Stimulated activated CD4-positive, alpha-beta T cell treated with anti-CD3 and anti-CD28 coated beads, Interleukin-1b, Interleukin-23, amount 100 ng/mL, for 4 hours (primary cell): ENCODE measurements at places on chromosomes 12 and 14.
A peak's percentile ranks its signal among the peaks of the same experiment; 100 is the strongest.

- DNase-seq = no peak
Observed at GRCh38 chr14:103558071-103558882, 4.2 kb downstream of the BAG5 start.

GRCh38 chr12:46832130-46832704, 6.4 kb upstream of the SLC38A4 start:
- no peak for DNase-seq

- no peak for DNase-seq
Observed at GRCh38 chr12:112190231-112191025, 65.1 kb downstream of the TRAFD1 start.

DNA sequence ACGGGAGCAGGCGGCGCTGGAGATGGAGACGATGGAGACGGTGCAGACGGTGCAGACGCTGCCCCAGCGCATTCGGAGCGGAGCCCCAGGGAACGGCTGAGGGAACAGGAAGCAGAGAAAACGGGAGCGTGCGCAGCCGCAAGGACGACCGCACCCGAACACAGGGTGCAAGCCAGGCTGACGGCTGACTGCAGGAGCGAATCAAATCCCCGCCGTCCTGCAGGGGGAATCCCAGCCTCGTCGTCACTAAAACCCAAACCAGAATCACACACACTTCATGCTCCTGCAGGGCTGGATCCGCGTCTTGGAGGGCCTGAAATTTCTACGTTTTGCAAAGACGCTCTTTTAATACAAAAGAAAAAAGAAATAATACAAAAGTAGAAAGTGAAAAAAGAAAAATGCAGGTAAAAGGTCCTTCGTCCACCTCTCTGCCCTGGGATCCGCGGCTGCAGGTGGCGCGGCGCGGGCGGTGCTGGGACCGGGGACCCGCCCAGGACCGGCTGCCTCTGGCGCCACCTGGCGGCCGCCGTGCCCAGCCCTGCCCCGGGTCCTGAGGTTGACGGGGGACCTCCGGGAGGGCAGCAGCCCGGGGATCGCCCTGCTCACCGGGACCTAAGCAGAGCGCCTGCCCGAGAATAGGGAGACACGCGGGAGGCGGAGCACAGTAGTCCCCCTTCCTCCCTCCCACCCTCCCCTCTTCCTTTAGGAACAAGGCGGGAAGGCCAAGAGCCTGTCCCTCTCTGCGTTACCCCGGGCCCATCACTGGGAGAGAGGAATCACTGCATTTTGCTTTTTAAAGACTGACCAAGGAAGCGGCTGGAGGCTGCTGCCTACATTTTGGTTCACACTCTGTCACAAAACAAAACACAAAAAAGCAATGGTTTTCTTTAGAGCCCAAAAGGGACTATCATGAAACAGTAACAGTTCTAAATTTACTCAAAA, 20.1 kb downstream of the STX2 start:
- peak; percentile 83 for DNase-seq

- DNase-seq = no peak
Observed at GRCh38 chr12:11880381-11880780, 190.4 kb upstream of the BCL2L14 start.

GRCh38 chr12:112303004-112303403, 79.2 kb downstream of the HECTD4 start:
- DNase-seq = peak; percentile 16

DNA sequence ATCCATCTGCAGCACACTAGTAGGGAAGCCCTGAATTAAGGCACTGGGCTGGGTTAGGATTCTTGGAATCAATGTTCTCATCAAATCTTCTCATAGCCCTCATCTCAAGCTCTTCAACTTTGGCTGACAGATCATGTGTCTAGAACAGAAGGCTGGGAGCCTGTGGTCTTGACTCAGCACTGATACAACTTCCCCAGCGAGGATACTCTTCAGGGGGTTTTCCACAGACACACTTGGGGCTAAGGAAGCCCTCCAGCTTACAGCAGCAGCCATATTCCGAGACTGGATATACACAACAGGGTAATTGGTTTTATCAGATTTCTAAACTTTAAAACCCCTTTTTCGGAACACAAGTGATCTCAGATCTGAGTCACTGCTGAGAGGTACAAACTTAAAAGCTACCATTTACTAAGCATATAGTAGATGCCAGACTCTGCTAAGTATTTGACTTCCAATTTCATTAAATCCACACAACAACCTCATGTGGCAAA, 3.5 kb downstream of the FMNL3 start:
- peak; percentile 31 for DNase-seq

- DNase-seq = no peak
Observed at GRCh38 chr12:79775355-79776027, 84.7 kb upstream of the PAWR start.

DNA sequence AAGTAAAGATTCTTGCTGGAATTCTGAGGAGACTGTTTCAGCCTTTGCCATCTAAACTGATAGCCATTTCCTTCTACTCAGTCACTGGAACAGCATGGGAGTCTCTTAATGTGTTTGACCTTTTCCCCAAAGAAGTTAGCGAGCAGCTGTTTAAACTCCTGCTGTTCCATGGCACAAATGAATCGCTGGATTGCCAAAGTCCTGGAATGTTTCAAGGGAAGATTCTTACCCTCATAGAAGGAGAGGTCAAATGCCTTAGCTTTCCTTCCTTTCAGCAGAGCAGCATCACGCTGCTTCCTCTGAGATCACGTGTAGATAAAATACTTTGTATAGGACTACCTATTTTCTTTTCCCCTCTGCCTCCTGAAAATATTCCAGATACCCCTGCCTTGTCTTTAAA, 10.5 kb upstream of the NR2C1 start:
- DNase-seq = no peak

DNA sequence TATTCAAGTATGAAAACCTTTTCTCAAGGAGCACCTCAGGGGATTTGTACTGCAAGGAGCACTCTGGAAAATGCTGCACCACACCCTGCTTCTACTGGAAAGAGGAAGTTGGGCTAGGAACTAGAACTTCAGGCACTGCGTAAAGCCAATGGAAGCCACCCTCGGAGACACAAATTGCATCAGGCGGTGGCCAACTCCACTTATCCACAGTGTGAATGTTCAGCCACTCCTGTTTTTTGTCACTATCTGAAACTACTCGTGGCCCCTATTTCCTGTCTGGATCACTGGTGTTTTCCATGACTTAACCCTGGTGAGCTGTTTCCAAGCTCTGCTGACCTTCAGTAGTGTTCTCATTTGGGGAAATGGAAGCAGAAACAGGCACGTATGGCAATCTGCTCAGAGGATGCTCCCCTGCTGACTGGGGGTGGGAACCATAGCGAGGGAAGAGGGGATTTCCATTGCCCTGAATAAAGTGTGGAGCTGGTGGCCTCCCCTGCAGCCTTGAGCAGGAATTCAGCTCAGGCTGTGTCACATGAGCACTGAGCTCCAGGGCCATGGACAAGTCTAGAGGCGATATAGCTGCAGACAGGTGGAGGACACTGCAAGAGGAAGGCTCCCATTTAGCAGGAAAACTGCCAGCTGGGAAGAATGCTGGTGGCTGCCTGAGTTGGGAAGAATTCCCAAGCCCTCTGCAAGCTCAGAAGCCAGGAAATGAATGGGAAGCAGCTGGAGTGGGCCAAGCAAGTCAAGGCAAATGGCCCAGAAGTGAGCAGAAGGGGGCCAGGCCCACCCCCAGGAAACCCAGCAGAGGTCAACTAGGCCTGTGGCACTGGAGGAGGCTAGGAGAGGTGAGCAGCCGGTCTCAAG, 50.5 kb upstream of the RAP1B start:
- no peak for DNase-seq

- DNase-seq = no peak
Observed at GRCh38 chr12:101923045-101923718, 45.8 kb downstream of the DRAM1 start.

DNA sequence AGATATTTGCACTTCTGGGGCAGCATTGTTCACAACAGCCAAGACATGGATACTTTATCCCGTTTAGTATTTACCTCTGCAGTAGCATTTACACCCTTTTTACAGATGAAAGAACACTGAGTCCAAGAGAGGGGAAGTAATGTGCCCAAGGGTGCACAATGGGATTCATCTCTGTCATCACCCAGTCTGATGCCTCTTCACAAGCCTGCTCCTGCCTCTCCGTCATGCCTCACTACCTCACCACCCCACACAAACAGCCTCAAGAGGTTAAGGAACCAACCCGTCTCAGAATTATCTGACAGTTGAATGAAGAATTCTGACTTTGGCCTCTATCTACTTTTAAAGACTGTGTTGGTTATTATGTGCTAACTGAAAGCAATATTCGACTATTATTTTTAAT, 368.4 kb downstream of the ATP23 start:
- no peak for DNase-seq

DNA sequence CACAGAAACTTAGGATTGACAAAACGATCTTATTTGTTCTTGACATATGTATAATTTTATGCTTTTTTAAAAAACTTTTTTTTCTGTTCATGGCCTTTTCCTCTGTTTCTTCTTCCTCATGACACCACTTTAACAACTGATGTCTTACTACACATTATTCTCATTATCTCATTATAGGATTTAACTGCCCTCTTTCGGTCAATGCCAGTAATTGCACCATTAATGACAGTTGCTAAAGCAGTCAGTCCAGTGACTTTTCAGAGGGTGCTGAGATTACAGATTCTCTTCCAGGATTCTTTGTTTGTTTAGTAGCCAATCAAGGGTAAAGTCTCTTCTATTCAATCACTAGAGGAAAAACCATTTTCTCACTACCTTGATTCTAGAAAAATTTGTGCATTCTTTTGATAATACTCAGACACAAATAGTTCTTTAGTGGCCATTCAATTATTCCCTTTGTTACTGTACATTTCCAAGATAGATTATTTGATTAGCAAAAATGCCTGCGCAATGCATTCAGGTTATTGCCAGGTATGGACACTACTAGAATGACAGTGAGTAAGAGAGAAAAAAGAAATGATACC, 50.1 kb downstream of the KLRG1 start:
- DNase-seq = no peak

DNA sequence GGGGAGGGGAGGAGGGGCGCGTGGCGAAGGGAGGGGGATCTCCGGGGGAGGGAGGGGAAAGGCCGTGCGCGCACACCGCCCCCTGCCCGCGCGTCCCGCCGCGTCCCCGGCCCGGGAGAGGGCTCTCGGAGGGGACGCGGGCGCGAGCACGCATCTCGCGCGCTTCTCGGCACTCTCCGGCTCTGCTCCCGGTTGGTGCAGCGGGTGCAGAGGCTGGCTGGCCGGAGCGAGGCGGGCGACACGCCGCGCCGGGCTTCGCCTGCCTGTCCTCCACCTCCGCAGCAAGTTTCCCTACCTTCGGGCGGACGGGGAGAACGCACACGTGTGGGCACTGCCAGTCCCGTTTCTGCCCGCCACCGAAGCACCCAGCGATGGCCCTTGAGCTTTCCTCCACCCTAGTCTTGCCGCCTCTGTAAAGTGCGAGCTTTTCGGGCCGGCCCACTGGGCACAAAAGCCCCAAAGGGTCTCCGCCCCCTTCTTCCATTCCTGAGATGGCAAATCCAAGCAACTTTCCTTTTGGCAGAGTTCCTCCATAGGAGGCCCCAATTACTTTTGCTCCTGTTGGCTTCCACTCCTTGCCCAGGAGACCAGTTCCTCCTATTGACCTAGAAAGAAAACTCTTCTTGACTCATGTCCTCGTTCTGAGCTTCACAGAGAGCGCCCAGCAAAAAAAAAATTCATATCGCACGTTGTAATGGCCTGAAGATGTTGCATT, 363 bp upstream of the CSAD start:
- DNase-seq = peak; percentile 69

- DNase-seq = no peak
Observed at GRCh38 chr12:40123496-40123895, 17.6 kb upstream of the SLC2A13 start.

DNA sequence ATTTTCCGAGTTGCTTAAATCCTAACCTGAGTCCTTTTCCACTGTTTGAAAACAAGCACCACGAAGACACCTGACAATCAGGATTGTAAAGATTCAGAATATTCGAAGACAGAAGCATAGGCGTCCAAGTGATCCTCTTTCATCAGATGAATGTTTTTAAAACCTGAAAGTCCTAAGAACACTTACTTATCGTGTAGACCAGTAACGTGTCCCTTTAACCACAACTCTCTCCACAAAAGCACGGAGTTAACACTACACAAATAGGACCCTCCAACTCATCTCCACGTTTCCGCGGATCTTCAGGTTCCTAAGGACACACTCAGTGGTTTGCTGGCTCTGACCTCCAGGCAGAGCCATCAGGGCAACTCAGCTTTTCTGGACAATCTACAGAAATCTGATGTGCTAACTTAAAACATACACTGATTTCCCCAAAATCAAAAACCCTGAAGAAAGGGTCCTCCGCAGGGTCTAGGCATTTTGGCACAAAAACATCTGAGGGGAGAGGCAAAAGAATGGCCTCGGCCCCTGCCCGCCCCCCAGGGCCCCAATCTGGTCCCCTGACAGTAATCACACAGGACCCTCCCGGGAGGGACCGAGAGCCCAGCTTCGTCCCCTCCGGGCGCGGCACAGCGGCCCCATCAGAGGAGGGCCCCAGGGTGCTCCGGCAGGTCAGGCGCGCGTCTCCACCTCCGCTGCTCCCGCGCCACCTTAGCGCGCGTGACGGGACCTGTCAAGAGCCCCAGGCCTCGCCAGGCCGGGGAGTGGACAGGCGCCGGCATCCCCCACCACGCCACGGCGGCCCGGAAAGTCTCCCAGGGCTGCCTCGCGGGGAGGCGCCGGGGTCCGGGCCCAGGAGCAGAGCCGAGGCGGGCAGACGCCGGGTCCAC, 925 bp downstream of the DICER1 start:
- DNase-seq = peak; percentile 8

DNA sequence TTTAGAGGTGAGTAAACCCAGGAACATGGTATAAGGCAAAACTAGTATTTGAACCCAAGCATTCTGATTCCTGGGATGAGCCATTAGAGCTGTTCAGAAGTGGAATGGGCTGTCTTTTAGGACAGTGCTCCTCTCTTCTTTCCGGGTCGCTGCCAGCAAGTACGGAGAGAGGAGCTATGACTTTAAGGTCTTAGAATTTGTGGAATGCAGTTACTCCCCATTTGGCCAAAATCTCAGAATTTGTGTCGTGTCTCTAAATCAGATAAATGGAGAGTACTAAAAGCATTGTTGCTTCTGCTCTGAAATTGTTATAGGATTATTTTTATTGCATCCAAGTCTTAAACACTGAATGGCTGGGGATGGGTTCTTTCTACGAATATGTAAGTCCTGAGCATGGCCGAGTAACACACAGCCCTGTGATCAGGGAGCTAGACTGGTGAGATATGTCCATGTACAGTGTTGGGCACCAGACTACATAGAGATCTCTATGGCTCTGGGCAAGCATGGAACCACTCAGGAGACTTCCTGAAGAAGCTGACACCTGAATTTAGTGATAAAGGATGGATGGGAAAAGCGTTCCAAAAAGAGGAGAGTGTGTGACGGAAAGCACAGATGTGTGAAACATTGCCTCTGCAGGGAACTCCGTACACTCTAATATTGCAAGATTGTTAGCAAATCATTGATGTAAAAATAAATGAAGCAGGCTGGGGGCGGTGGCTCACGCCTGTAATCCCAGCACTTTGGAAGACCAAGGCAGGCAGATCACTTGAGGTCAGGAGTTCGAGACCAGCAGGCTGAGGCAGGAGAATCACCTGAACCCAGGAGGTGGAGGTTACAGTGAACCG, 184.7 kb downstream of the SRGAP1 start:
- no peak for DNase-seq
